ENCODE measurements at places on chromosomes 5 and 9.

GRCh38 chr5:60510663-60511062 lies 189.3 kb downstream of the DEPDC1B start:
- no peak for DNase-seq

GRCh38 chr9:27395484-27395921 lies 98.6 kb upstream of the EQTN start:
- DNase-seq = no peak

DNA sequence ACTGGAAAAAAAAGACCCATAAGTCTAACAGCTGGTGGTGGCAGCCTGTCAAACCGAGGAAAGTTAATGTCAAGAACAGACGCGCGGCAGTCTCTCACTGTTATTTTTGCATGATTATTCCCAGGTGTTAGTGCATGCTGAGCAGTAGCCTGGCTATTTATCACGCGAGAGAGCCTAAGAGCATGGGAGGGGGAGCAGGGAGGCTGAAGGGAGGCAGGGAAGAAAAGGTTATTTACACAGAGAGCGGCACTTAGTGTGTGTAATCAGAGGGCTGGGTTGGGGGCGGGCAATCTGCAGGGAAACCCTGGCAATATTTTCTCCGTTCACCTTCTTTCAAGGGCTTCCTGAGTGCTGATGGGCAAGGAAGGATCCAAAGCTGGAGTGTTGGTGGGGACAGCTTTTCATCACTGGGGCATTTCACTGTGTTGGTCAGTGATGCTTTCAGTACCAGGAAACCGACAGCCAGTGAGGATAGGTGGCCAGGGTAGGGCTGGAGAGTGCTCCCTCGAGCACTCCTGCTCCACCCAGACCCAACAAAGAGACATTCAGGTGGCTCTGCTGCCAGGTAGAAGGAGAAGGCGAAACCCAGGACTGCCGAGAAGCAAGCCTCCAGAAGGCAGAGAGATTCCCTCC lies 39.6 kb downstream of the ZNF608 start:
- no peak for DNase-seq

DNA sequence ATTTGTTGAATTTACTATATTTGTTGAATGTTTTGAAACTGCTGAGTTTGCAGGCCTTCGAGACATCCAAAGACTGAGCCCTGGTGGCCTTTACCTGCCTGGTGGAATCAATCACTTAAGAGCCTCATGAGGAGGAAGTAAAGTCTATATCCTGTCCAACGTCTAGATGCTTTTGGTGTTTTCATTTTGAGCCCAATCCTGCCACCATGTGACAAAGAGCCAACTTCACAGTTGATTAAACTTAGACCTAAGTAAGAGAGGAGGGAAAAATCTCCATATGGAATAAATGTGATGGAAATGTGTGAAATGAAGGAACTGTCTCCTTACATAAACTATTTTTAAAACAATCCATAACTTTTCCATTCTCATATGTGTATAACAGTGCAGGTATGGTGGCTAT lies 220.1 kb downstream of the PRR16 start:
- DNase-seq = peak; percentile 31

DNA sequence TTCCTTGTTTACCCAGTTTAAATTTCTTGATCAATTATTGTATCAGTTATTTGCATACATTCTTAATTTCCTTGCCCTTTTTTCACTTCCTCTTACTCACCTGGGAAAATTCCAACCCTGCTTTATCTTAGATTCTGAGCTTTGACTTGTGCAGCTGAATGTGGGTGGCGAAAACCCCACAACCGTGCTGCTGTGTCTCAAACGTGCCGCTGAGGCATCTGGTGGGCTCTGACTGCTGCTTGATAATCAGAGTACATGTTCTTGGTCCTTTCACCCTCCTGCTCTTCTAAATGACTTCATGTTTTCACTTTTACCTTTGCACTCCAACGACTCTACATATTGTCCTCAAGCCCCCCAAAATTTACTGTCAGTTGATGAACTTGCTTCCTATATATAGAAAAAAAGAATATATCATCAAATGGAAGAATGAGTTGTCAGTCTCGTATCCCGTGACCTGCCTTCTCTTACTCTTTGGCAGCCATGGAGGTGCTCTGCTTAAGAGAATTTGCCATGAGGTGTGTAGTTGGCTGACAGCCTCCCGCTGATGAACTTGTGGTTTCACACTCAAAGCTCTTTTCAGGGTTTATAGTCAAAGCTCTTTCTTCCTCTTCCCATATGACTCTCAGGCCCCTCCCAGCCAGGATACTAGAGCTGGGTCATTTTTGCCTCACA lies 14.0 kb upstream of the JAK2 start:
- DNase-seq = peak; percentile 42

DNA sequence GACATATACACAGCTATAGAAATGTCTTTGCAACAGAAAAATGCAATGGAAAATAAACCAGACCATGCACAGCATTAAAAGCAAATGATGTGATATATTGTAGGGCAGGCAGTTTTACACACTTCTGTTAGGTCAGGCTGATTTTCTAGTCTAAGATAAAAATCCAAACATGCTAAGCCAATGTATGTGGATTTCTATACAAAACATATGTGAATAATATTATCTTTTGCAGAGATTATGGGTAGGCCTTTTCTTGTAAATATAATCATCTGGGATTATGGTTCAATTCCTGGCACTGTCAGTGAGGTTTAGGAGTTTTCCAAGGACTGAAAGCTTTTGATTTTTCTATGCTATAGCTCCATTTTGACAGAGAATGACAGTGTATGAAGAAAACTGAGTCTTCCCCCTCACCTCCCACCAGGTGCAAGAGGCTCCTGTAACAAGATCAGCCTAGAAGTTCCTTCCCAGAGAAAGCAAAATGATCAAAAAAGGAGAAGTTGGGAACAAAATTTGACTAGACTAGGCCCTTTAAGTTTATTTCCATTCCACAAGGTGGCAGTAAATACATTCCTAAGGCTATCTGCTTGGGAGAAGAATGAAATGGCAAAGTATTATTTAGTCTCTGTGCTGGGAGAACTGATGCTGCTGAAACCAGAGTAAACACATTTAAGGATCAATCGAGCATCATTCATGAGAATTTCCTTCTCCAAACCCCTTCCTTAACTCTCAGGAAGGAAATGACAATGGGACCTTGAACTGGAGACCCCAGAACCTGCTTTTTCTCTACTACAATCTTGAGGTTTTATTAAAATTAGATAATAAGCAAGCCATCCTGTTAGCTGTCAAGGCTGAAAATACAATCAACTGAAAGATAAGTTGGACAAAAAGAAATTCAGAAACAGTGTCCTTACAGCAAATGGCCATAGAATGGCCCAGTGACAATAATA lies 133.0 kb upstream of the TUT7 start:
- peak; percentile 58 for DNase-seq

GRCh38 chr5:167571824-167572223 lies 719.6 kb upstream of the WWC1 start:
- no peak for DNase-seq

GRCh38 chr9:69871118-69871834 lies 50.7 kb downstream of the CFAP95 start:
- DNase-seq = no peak

DNA sequence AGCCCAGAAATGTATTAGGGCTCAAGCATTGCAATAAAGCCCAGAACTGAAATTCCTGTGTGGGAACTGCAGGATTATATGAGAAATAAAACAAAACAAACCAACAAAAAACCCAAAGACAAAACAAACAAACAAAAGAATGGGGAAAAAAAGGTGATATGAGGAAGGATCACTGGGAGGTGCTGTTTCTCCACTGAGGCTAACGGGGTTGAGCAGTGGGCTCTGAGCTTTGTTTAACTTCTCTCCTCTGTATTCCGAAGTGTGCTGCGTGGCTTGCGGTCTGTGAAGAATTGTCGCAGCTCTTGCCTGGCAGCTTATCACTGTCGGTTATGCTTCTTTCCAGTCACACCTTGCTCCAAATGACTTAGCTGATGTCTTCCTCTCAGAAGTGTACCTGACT lies 106.3 kb downstream of the TENT4A start:
- DNase-seq = no peak

- DNase-seq = no peak
Observed at GRCh38 chr9:108612513-108612912, 243.3 kb downstream of the ACTL7B start.

GRCh38 chr9:110282018-110282738 lies 25.9 kb upstream of the TXN start:
- peak; percentile 63 for DNase-seq

GRCh38 chr5:90602681-90603080 lies 44.1 kb downstream of the ADGRV1 start:
- DNase-seq = no peak

Measured in KBM-7 (cell line).